ENCODE measurements at places on chromosomes 12 and 14.

DNA sequence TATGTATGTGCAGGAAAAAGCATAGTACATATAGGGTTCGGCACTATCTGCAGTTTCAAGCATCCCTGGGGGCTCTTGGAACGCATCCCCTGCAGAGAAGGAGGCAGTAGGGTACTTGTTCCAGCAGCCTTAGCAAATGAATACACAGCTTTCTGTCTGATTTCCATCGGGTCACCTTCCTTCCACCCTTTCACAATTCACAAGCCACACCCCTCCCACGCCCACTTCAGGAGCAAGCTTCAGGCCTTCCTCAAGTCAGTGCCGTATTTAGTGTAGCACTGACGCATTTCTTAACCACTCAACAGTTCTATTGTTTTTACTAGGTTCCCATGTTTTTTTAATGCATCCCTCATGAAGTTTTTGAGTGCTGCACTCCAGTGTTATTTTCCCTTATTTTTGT is 64.2 kb downstream of the CLMN start:
- peak; percentile 86 for DNase-seq

DNA sequence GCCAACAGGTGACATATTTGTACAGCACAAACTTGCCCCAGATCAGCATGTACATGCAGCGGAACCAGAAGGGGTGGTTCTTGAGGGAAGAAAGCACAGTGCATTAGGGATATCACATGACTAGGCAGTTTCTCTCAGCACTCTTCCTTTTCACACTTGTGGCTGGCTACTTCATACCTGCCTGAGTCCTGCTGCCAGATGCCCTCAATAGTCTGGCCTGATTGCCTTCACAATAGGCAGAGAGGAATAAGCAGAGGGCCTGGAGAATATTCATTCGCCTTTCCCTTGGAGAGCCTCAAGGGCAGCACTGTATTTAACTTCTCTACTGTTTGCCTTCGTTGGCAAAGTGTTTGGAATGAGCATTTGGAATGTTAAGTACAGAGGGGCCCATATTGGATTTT is 7.9 kb downstream of the EMG1 start:
- no peak for DNase-seq

GRCh38 chr12:75969768-75970167 is 61.8 kb downstream of the PHLDA1 start:
- DNase-seq: no peak

DNA sequence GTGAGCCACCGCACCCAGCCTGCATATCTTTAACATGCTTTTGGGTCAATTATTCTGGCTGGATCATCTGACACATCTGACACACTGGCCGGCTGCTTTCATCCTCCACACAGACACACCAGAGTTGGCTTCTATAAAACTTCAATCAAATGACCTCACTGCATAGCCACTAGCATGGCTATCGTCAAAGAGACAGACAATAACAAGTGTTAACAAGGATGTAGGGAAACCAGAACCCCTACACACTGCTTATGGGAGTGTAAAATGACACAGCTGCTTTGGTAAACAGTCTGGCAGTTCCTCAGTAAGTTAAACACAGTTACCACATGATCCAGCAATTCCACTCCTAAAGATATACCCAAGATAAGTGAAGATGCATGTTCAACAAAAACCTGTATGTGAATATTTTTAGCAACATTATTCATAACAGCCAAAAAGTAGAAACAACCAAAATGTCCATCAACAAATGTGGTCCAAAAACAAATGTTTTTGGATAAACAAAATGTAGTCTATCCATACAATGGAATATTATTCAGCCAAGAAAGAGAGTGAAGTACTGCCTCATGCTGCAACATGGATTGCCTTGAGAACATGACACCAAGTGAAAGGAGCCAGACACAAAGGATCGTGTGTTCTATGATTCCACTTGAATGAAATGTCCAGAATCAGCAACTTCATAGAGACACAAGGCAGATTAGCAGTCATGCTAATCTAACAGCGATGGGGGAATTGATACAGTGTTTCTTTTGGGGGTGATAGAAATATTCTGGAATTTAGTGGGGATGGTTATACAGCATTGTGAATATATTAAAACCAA is 10.1 kb downstream of the KDM2B start:
- DNase-seq: no peak

DNA sequence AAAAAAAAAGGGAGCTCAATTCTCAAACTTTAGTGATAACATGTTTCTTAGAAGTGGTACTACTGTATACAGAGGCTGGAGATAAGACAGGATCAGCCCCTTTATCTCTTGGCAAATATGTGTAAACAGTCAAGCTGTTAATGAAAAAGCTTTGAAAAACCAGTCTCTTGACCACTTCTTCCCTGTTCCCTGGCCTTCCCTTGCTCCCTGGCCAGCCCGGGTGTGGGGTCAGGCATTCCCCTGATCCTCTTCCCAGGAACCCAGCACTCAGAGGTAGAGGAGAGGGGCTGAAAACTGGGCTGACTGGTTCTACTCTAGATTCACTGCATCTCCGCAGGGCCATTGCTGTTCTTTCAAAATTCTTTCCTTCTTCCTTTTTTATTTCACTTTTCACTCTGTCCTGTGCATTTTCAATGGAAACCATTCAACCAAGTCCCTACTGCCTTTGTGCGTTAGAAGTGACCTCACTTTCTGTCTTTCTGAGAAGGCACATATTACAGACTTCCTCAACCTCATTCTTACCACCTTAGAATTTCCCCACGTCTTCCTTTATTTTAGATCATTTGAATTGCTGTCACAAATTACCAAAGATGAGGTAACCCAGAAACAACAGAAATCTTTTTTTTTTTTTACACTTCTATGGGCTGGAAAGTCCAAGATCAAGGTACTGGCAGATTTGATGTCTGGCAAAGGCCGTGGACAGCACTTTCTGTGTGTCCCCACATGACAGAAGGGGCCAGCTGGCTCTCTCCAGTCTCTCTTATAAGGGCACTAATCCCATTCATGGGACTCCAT is 5.7 kb downstream of the GNG2 start:
- DNase-seq: no peak

DNA sequence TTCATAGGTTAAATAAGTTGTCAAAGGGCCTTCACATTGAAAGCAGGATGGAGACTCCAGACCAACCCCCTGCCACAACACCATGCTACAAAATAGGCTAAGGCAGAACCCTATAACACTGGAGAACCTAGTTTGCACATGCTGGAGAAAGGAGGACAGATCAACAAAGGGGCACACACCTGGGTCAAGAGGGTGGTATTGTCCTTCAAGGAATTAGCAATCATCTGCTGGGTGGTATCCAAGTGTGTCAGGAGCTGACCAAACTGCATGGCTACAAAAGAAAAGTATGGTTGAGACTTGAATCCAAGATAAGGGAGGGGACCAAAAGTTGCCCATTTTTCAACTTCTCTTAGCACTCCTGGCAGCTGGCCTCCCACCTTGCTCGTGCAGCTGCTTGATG is 9.2 kb downstream of the MBD6 start:
- DNase-seq: no peak

DNA sequence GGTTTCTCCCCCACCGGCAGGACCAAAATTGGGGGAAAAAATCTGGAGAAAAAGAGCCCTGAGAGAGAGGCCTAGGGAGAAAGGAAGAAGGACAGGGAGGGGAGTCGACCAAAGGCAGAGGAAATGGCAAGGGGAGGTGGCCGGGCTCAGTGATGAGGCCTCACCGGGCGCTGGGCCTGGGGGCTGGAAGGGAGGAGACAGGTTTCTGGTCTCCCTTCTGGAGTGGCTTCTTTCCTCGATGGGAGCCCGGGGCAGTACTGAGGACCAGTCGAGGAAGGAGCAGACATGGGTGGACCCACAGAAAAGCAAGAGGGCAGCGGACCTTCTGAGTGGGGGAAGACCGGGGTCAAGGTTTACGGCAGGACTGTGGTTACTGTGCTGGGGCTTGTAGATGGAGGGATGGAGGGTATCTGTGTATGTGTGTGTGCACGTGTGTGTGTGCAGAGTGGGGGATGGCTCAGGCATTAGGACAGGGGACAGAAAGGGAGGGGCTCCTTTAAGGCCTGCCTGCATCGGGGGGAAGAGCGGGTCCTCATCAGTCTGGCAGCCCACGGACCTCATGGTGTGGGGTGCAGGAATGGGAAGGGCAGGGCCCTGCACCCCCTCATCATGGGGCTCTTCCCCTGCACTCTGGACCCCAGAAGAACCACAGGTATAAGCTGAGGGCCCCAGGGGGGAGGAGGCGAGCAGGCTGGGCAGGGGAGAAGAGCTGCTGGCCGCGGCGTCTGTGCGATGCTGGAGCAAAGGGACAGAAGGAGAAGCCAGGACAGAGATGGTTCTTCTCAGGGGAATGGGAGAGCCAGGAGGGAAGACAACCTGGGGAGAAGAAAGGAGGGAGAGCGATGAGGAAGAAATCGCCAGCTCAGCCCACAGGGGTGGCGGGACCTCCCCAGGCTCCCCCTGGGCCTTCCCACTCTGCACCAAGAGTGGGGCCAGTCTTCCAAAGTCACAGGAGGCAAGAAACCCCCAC is 15.1 kb upstream of the RPLP0 start:
- DNase-seq: no peak

Measured in stomach (tissue), 19 donors.